HuH-7 (cell line): ENCODE measurements at places on chromosomes 2 and 18.

- peak; percentile 85 for DNase-seq
These were observed 4.7 kb upstream of the KRCC1 start for GRCh38 chr2:88059979-88060906.

GRCh38 chr18:77635451-77635850 lies 385.8 kb downstream of the GALR1 start:
- DNase-seq = no peak

GRCh38 chr2:197805715-197806633 lies 1.6 kb downstream of the PLCL1 start:
- DNase-seq = no peak

- no peak for DNase-seq
These were observed 678.1 kb upstream of the SLC8A1 start for GRCh38 chr2:41129988-41130387.

DNA sequence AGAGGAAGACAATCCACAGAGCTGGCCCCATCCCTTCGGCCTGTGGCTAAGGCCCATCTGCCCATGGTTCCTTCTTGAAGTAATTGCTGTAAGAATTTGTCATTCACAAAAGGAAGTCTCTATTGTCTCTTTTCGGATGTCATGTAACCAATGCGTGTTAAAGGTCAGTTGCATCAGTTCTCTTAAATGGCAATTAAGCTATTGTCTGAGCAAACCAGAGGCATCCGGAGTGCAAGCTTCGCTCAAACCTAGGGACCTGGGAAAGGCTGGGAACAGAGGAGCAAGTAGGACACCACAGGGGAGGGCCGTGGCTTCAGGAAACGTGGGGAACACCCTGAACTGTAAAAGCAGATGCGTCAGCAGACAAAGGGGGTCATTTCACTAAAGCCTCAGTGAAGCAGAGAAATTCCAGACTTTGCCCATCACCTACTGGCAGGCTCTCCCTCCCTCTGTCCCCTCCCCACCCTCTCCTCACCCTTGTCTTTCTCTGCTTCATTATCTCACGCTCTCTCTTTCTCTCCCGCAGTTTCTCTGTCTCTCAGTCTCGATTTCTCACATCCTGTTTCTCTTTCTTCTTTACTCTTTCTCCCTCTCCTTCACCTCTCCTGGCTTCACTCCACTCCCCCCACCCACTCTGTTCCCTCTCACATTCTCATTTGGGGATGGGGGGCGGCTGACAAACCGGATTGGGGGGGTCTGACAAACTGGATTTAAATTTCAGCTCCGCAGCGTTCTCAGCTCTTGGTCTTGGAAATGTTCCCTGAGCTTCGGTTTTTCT lies 204.6 kb upstream of the TNP1 start:
- no peak for DNase-seq

GRCh38 chr2:8168876-8169424 lies 512.9 kb upstream of the ID2 start:
- DNase-seq = no peak

GRCh38 chr2:227824711-227825110 lies 11.1 kb downstream of the CCL20 start:
- DNase-seq = no peak

DNA sequence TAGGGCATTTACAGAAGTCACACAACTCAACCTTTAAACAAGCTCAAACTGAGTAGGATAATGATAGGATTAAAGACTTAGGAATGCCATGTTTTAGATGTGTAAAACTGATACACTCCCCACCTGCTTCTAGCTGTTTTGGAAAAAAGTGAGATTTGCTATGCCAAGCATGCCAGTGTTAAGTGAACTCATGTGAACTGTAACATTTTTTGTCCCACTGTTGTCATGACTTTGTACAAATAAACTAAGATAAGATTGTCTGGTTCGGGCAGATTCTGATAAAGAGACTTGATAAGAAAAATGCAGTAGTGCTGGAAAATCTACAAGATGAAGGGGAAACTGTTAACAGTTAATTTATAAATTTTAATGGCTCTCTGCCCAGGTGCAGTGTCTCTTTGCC lies 66.5 kb downstream of the GLS start:
- DNase-seq = no peak

GRCh38 chr2:72347081-72347480 lies 199.4 kb upstream of the CYP26B1 start:
- no peak for DNase-seq

DNA sequence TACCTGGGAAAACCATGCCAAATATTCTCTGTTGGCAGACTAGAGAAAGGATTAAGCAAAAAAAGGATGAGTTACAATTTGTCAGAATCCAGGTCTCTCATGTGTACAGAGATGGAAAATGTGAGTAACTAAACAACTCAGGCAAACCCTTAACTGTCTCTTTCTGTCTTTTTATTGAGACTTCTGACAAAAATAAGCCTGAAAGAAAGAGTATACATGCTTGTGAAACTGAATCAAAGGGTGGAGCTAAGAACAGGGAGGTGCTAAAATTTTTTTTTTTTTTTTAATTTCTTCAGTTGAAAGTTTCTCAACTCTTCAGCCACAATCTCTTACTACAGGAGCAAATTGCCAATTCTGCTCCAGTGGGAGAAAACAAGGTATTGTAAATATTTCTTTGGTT lies at the start of gene SERPINB10:
Gene SERPINB10, plus strand, starts transcription at position 295 of the 400 bp plus-strand sequence. CDS start 7,553 bp downstream, outside the sequence.
- DNase-seq = no peak

GRCh38 chr2:23146011-23146410 lies 239.0 kb upstream of the KLHL29 start:
- no peak for DNase-seq

- DNase-seq = no peak
These were observed 238.3 kb downstream of the EN1 start for GRCh38 chr2:118609138-118609537.

- no peak for DNase-seq
These were observed 419.1 kb upstream of the DSEL start for GRCh38 chr18:67935638-67936037.

DNA sequence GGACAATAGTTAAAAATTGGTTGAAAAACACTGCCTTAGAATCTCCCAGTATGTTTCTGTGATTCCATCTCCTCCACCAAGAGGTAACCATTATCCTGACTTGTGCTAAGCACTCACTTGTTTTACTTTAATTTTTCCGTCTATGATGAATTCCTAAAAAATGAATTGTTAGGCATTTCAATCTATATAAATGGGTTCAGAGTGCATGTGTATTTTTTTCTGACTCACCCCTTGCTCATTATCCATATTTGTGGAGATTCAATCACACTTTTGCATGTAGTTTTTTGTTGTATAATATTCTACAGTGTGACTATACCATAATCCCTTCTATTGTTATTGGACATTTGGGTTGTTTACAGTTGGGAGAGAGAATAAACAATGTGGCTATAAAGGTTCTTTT lies 1.3 kb downstream of the NDUFB3 start:
- no peak for DNase-seq

- DNase-seq = peak; percentile 34
These were observed 104.8 kb upstream of the TFPI start for GRCh38 chr2:187658952-187659525.

DNA sequence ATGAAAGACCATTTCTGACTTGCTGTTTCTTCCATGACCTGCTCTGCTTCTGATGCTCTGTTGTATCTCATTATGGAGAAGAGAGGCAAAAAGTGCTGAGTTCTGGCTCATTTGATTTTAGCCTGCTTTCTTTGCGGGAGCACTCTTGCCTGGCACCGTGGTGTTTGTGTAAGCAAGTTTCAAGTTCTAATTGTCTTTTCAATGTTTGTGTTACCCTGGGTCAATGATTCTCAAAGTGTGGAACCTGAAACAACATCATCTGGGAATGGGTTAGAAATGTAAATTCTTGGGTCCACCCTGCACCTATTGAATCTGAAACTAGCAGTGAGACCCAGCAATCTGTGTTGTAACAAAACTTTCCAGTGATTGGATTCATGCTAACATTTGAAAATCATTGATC lies 85.5 kb upstream of the STON1 start:
- no peak for DNase-seq

DNA sequence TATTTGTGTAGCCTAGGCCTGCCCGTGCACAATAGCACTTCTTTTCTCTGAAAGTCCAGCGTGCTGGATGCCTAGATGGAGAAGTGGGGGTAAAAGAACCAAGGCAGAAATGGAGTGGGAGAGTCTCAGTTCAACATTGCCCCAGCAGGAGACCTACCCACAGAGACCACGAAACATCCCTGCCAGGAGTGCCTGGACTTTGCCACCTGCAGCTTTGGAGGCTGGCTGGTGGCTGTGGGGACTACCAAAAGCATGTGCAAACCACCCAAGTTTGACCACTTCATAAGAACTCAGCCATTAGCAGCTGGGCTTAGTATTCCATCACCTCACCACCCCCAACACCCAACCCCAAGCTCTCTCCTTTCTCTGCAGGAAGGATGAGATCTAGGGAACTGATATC lies 416.9 kb upstream of the ID2 start:
- no peak for DNase-seq

GRCh38 chr2:231780123-231780908 lies 766 bp downstream of the PDE6D start:
- DNase-seq = peak; percentile 67

- DNase-seq = no peak
These were observed 1616.3 kb upstream of the ACVR2A start for GRCh38 chr2:146228466-146229058.

GRCh38 chr2:7672027-7672684 lies 754.9 kb downstream of the RNF144A start:
- DNase-seq = peak; percentile 23

GRCh38 chr2:71922091-71922490 lies 225.6 kb downstream of the CYP26B1 start:
- DNase-seq = no peak

- DNase-seq = no peak
These were observed 545.8 kb downstream of the ARHGAP15 start for GRCh38 chr2:143675021-143675420.

- DNase-seq = no peak
These were observed 88.9 kb upstream of the SERPINE2 start for GRCh38 chr2:224127871-224128501.

DNA sequence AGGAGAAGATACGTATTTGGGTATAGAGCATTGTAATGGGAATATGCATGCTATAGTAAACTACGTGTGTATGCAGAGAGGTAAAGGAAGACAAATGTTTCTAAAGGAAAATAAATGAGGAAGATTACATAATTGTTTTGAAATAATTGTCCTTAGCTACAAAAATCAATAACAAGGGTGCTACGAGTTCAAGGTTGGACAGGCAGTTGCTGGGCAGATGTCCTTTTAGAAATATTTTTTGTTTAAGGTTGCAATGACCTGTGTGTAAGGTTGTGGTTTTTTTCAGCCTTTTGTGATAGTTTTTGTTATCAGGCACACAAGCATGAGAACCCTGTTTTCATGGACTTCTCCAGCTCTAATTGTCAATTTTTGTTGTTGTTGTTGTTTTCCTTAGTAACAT lies 1304.1 kb upstream of the CHAC2 start:
- no peak for DNase-seq

DNA sequence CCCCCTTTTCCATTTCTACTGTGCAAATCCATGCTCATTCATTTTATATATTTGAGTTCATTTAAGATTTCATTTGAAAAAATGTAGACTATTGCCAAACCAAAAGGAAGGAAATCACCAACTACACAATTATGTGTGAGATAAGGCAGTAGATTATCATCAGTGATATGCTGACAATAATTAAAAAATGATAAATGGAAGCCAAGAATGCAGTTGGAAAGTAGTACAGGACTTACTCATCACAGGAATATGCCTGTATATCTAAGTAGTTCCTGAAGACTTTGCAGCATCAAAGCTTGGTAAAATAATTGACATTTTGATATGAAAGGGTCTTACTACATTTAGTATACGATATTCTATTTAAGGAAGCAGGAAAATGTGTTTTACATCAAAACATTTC lies 166.1 kb upstream of the OTX1 start:
- DNase-seq = no peak

DNA sequence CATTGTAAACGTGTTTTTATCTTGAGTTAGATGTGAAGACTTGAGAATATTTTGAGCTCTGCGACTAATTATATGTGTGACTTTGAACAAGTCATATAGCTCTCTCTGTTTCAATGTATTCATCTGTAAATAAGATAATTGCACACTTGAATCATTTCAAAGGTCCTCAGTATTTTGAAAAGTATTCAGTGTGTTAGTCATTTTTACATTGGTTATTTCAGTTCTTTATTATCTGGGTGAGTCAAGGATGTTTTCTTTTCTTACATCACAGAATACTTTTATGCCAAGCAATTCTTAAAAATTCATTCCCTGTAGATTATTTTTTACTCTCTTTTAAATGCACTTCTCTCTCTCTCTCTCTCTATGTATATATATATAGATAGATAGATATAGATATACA lies 1098.0 kb upstream of the ZEB2 start:
- DNase-seq = no peak

DNA sequence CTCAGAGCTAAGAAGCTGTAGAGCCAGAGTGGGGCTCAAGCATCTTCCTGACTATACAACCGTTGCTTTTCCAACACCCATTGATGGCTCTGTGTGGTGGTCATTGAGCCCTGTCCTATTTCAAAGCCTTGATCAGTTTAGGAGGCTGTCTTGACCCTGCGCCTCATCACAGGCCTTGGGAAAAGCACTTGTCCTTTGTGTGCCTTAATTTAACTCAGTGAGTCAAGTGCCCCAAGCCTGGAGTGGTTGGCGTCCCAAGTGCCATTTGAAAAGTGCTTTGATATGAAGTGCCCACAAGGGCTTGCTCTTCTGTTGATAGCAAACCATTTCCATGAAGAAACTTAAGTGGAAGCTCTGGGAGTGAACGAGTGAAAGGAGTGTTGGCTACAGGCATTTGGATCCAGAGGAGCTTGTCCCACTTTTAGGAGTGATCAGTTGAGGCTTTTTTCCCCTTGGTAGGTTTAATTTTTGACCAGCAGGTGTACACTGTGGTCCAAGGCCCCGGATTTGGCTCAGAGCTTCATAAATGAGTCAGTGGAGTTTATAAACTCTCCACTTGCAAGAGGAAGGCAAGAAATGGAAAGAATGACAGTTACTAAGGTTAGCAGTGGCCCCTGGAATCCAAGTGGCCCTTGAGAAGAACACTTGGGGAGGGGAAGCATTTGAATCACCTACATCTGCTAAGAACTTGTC lies 50.3 kb downstream of the ACTR2 start:
- no peak for DNase-seq

- no peak for DNase-seq
These were observed 68.8 kb upstream of the SMAD7 start for GRCh38 chr18:49019446-49020045.

DNA sequence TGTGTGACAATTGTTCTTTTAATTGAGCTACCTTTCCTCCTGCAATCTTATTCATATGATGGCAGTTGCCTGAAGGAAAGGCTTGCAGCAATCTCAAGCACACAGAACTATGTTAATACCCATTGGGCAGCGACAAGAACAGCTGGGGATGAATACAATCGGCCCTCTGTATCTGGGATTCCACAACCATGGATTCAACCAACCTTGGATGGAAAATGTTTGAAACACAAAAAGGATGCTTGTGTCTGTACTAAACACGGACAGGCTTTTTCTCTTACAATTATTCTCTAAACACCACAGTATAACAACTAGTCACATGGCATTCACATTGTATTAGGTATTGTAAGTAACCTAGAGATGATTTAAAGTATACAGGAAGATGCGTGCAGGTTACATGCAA lies 256.1 kb upstream of the SIX2 start:
- DNase-seq = no peak

- DNase-seq = no peak
These were observed 253.7 kb upstream of the LINC00305 start for GRCh38 chr18:64402636-64403035.

GRCh38 chr2:146874260-146874658 lies 970.6 kb upstream of the ACVR2A start:
- no peak for DNase-seq
